Activated T-helper 17 cell treated with anti-CD3 and anti-CD28 coated beads, Interleukin-2, amount 50 U/mL, for 72 hours (primary cell): ENCODE measurements at places on chromosomes 12 and 14.

GRCh38 chr14:65339866-65340265 lies 72.7 kb upstream of the FUT8 start:
- no peak for ATAC-seq
- peaks cover 6% of the 10 kb centered on the region for H3K36me3 ChIP-seq
- H3K4me3 ChIP-seq: peak overlapping the region; percentile 27
- peak overlapping the region; percentile 13 for H3K27ac ChIP-seq
- H3K4me1 ChIP-seq: peaks cover 19% of the 10 kb centered on the region

DNA sequence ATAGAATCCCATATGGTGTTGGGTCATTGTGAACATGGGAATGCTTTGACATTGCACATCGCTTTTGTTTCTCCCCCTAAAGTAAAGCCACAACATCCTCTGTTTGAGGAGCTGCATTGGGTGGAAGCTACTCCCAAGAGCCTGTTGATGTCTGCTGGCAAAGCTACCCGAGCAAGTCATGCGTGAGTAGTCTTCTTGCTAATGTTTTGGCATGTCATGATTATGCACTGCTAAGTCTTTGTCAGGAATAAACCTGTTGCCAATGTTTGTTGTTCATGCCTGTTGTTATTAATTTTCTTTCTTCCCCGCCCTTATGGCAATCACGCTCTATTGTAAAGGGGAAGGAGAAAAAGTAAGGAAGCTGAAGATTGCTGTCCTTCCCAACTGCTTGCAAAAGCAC lies 97.3 kb downstream of the EXOC5 start:
- H3K27me3 ChIP-seq: peaks cover 18% of the 10 kb centered on the region
- H3K4me3 ChIP-seq: no peak overlapping the region
- no peaks in the 10 kb centered on the region for H3K36me3 ChIP-seq

- H3K36me3 ChIP-seq: no peaks in the 10 kb centered on the region
- H3K4me3 ChIP-seq: peak overlapping the region; percentile 17
- ATAC-seq: no peak
- peak overlapping the region; percentile 41 for H3K27ac ChIP-seq
Measured at GRCh38 chr14:75979071-75979571, 2.7 kb downstream of the TGFB3 start.

GRCh38 chr12:129815846-129816245 lies 88.0 kb downstream of the TMEM132D start:
- ATAC-seq: no peak
- H3K4me1 ChIP-seq: no peaks in the 10 kb centered on the region
- no peak overlapping the region for H3K27ac ChIP-seq
- no peak overlapping the region for H3K4me3 ChIP-seq

- no peak for ATAC-seq
Measured at GRCh38 chr12:112761366-112761986, 30.1 kb upstream of the RPH3A start.

DNA sequence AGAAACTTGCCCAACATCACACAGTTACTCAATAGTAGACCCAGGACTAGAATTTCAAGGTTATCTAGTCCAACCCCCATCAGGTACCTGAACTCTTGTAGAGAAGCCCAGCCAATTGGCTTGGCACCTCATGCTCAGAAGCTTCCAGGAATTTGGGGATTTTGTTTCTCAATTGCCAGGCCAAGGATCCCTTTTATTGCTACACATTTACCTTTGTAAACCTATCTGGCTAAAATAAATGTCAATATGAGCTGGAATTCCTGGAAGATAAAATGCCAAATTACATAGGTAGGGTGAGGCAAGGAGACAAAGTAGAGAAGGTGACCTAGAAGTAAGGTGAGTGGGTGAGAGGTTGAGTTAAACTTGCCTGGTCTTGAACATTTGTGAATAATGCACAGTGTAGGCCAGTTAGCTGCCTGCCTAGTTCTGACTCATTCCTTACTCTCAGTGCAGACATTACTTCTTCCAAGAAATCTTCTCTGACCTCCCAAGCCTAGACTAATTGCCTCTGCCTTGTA lies 36.3 kb downstream of the SDR9C7 start:
- no peak overlapping the region for H3K27ac ChIP-seq
- H3K4me3 ChIP-seq: no peak overlapping the region
- H3K36me3 ChIP-seq: no peaks in the 10 kb centered on the region
- peaks cover 11% of the 10 kb centered on the region for H3K27me3 ChIP-seq
- no peaks in the 10 kb centered on the region for H3K4me1 ChIP-seq
- peak; percentile 52 for ATAC-seq
